ENCODE measurements at places on chromosomes 6 and 20. TPM values are rescaled to one million over a fixed set of nuclear protein-coding genes. Genes with fewer than 3 reads are reported as not detected.

GRCh38 chr6:47303342-47303741 lies 6.4 kb downstream of the TNFRSF21 start:
- no peaks in the 10 kb centered on the region for H3K27me3 ChIP-seq
- H3K4me1 ChIP-seq, result no peaks in the 10 kb centered on the region
- H3K4me3 ChIP-seq, result no peak overlapping the region
- H3K36me3 ChIP-seq, result no peaks in the 10 kb centered on the region
- no peak for DNase-seq

Gene CHRNA4
- total RNA-seq, result not detected

DNA sequence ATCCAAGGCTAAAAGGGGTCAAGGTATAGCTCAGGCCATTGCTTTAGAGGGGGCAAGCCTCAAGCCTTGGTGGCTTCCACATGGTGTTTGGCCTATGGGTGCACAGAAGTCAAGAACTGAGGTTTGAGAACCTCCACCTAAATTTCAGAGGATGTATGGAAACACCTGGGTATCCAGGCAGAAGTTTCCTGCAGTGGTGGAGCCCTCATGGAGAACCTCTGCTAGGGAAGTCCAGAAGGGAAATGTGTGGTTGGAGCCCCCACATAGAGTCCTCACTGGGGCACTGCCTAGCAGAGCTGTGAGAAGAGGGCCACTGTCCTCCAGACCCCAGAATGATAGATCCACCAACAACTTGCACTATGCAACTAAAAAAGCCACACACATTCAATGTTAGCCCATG lies 678.7 kb upstream of the ADGRB3 start:
- H3K4me1 ChIP-seq, result no peaks in the 10 kb centered on the region
- no peak overlapping the region for H3K27ac ChIP-seq
- no peaks in the 10 kb centered on the region for H3K27me3 ChIP-seq
- DNase-seq, result no peak
- H3K4me3 ChIP-seq, result no peak overlapping the region
- no peaks in the 10 kb centered on the region for H3K36me3 ChIP-seq

Gene COL19A1
- 0.42 TPM for total RNA-seq

DNA sequence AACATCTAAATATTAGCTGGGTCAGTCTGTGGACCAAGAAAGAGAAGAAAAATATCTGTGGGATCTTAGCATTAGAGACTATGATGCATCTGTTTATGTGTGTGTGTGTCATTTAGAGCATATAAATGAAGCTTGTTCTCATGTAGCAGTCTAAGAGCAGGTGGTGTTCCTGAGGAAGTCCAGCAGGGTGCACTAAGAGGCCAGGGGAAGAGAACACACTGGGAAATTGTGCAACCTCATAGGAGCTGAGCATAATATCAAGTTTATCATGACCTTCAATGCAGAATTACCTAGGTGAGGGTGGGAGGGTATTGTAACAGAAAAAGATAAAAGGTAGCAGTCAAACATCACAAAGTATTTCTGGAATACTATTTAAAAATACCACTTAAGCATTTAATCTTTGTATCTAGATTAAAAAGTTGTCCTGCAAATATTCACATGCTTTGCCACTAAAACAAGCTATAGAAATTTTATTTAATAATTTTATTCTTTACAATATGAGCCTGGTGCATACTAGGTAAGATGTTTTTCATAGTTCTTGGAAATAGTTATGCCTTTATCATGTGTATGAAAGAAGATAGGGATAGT lies 80.5 kb downstream of the SMPDL3A start:
- H3K4me1 ChIP-seq, result no peaks in the 10 kb centered on the region
- H3K36me3 ChIP-seq, result no peaks in the 10 kb centered on the region
- H3K4me3 ChIP-seq, result no peak overlapping the region
- no peaks in the 10 kb centered on the region for H3K27me3 ChIP-seq

Gene PLA2G7
- 2.0 TPM for total RNA-seq

DNA sequence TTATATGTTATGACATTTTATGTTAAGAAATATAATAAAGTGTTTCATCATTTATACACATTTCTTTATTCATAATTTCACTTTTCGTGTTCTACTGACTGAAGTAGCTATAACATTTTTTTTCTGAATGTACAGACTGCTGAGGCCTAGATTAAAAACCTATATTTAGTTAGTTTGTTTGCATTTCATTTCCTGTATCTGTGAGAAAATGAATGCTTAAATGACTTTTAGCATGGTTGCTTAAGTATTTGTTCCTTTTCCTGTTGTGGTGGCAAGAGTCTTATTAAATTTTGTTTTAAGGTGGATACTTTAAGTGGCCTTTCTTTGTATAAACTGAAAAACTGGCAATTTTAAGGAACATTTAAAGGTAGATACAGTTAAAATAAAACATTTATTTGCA lies 779.7 kb upstream of the MAN1A1 start:
- no peak for DNase-seq
- H3K36me3 ChIP-seq, result no peaks in the 10 kb centered on the region
- H3K27ac ChIP-seq, result no peak overlapping the region
- no peaks in the 10 kb centered on the region for H3K27me3 ChIP-seq
- H3K4me1 ChIP-seq, result no peaks in the 10 kb centered on the region
- H3K4me3 ChIP-seq, result no peak overlapping the region

Gene RBM39
- 383 TPM for total RNA-seq

GRCh38 chr6:10555625-10556309 lies 34.6 kb downstream of the GCNT2 start:
- peaks cover 1% of the 10 kb centered on the region for H3K36me3 ChIP-seq
- peaks cover 19% of the 10 kb centered on the region for H3K4me1 ChIP-seq
- DNase-seq, result peak; percentile 81
- peak overlapping the region; percentile 77 for H3K27ac ChIP-seq
- peak overlapping the region; percentile 24 for H3K4me3 ChIP-seq

DNA sequence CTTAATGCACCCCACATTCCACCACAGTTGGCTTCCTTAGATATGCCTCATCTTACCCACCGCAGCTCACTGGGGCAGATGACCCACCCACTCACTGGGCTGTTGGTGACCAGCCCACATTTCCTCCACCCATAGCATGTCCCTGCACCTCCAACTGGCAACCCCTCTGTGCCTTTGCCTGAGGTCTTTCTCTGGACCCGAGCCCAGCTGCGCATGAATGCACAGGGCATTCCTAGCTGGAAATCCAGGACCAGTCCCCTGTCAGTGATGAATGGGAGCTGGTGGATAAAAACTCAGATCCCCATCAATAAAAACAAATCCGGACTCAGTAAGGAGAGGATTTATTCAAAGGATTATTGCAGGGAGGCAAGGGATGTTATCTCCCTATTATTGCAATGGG lies 75.0 kb downstream of the ISM1 start:
- DNase-seq, result no peak
- no peak overlapping the region for H3K27ac ChIP-seq
- no peaks in the 10 kb centered on the region for H3K27me3 ChIP-seq
- H3K4me3 ChIP-seq, result no peak overlapping the region

DNA sequence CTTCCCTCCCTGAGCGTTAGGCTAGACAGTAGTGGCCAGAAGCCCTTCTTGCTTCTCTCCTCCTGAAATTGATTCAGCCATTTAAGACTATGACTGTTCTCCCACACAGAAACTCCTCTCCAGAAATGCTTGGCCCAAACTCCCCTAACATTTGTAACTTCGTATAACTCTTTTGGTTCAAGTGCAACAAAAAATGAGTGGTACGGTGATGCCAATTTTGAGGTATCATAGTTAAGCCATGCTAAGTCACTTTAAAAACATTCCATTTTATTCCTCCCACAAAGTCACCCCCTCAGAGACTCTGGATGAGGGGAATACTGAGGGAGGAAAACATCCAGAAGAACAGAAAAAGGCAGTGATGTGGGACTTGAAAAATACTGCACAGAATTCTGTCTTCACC lies 21.1 kb upstream of the ROS1 start:
- peaks cover 4% of the 10 kb centered on the region for H3K4me1 ChIP-seq
- DNase-seq, result no peak
- no peak overlapping the region for H3K4me3 ChIP-seq
- H3K36me3 ChIP-seq, result no peaks in the 10 kb centered on the region
- no peak overlapping the region for H3K27ac ChIP-seq

GRCh38 chr6:63516186-63516944 lies 55.9 kb upstream of the LOC128125822 start:
- H3K4me3 ChIP-seq, result no peak overlapping the region
- no peaks in the 10 kb centered on the region for H3K4me1 ChIP-seq
- H3K36me3 ChIP-seq, result no peaks in the 10 kb centered on the region
- no peaks in the 10 kb centered on the region for H3K27me3 ChIP-seq
- no peak overlapping the region for H3K27ac ChIP-seq
- DNase-seq, result no peak

GRCh38 chr6:11601776-11602605 lies 64.4 kb downstream of the TMEM170B start:
- H3K4me1 ChIP-seq, result peaks cover 5% of the 10 kb centered on the region
- DNase-seq, result no peak
- no peak overlapping the region for H3K27ac ChIP-seq
- no peaks in the 10 kb centered on the region for H3K27me3 ChIP-seq

DNA sequence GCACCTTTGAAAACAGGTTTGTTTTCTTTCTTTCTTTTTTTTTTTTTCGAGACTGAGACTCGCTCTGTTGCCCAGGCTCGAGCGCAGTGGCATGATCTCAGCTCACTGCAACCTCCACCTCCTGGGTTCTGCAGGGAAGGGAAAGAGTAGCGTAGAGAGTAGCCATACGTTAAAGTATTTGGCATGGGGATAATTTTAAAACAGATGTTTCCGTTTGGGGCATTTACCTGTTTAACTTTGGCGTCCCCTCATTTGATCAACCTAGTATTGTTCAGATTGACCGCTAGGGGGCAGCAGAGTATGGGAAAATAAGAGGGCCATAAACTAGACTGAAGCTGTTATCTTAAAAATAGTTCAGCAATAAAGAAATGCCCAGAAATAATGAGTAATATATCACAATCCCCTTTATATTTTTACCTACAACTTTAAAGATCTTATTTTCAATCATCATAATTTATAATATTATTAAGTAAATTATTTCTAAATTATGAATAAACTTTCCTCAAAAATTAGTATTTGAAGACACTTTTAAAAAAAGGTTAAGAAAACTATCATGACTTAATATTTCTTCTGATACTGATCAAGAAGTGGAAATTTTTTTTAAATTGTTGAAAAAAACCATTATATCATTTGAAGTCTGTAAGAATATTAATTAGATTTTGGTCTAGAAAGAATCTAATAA lies 7.6 kb upstream of the TAAR9 start:
- peak; percentile 59 for DNase-seq
- H3K4me1 ChIP-seq, result peaks cover 1% of the 10 kb centered on the region
- no peak overlapping the region for H3K27ac ChIP-seq
- H3K4me3 ChIP-seq, result no peak overlapping the region

DNA sequence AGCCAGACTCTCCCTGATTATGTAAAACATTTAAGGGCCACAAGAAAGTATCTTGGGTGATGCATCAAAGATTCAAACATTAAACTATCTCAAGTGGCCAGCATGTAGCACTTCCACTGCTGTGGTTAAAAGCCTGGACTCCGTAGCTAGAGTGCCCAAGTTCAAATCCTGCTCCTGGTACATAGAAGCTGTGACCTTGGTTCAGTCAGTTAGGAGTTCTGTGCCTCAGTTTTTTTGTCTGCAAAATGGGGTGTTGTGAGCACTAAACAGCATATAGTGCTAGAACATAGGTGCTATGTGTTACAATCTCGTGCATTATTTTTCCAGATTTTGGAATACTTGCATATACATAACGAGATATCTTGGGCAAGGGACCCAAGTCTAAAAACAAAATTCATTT lies 68.7 kb downstream of the PSMG4 start:
- no peak for DNase-seq
- no peak overlapping the region for H3K4me3 ChIP-seq
- no peaks in the 10 kb centered on the region for H3K27me3 ChIP-seq
- H3K36me3 ChIP-seq, result no peaks in the 10 kb centered on the region

Gene MCUR1
- 17.3 TPM for total RNA-seq

Gene ZFP64
- 13.5 TPM for total RNA-seq

DNA sequence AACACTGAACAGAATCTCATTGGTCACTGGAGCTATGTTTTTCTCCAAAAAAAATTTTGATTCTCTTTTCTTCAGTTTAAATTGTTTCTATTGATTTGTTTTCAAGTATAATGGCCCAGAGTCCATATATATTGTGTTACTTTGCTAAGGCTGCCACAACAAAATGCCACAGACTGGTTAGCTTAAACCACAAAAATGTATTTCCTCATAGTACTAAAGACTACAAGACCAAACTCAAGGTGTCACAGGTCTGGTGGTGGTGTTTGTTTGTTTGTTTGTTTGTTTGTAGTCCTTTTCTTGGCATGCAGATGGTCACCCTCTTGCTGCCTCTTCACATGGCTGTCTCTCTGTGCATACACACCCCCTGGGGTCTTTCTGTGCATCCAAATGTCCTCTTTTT lies 34.0 kb downstream of the BMP5 start:
- H3K27me3 ChIP-seq, result no peaks in the 10 kb centered on the region
- H3K4me3 ChIP-seq, result no peak overlapping the region
- no peak overlapping the region for H3K27ac ChIP-seq
- no peaks in the 10 kb centered on the region for H3K36me3 ChIP-seq

Gene HRH3
- not detected for total RNA-seq

DNA sequence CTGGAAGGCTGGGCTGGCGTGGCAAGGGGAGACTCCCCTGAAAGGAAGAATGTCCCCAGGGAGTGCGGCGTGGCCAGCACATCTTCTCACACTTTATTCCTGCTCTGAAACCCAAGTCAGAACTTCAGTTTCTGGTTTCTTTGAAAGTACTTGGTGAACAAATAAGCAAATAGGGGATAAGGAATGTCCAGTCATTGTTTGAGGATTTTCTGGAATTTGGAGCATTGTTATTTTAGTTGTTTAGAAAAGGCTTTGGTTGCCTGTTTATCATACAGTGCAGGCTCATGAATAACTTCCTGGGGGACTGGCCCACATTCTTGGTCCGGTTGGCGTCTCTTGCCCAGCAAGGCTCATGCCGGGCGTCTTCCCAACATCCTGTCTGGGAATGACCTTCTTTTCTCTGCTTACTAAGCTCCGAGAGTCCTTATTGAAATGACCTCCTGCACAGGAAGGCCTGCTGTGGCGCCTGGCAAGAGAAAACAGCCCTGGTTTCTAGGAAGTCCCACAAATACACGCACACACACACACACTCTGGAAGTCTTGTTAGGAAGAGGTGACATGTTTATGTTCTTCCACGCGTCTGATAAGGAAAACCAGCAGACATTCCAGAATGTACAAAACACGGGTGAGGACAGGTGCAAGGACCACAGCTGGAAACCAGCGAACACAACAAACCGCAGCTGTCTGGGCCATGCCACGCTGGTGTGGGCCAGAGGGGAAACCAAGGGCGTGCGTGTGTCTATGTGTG lies 71.9 kb downstream of the TMEM170B start:
- H3K27me3 ChIP-seq, result no peaks in the 10 kb centered on the region
- no peak overlapping the region for H3K4me3 ChIP-seq

Gene PKIB
- 1.8 TPM for total RNA-seq

Gene MACROD2
- total RNA-seq, result 6.2 TPM

DNA sequence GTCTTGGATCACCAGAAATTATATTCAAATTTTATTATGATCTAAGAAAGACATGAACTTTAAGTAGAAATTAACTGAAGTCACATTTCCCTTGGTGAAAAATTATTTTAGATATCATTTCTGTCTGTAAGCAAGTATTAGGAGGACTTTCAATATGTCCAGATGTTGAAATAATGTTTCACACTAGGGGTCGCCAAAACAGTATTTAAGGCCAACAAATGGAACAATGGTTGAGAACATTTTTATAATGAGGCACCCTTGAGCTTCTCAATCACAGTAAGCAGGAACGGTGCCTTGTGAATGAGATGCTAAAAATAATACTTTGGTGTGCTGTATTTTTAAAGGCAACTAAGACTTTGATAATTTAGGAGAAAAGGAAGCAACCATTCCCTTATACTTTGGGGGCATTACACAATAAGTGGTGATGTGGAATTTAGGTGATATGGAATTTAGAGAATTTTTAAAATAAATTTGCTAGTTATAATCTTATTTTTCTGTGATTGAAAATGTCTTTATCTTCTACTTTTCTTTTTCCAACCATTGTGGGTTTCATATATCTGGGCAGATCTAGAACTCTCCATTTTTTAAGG lies 9.6 kb upstream of the SF3B5 start:
- no peak overlapping the region for H3K4me3 ChIP-seq
- DNase-seq, result no peak
- no peaks in the 10 kb centered on the region for H3K4me1 ChIP-seq
- H3K27ac ChIP-seq, result no peak overlapping the region
- no peaks in the 10 kb centered on the region for H3K27me3 ChIP-seq
